Stimulated activated CD4-positive, alpha-beta T cell treated with anti-CD3 and anti-CD28 coated beads, Interleukin-15, amount 100 ng/mL, for 48 hours (primary cell): ENCODE measurements at places on chromosomes 2 and 18.

DNA sequence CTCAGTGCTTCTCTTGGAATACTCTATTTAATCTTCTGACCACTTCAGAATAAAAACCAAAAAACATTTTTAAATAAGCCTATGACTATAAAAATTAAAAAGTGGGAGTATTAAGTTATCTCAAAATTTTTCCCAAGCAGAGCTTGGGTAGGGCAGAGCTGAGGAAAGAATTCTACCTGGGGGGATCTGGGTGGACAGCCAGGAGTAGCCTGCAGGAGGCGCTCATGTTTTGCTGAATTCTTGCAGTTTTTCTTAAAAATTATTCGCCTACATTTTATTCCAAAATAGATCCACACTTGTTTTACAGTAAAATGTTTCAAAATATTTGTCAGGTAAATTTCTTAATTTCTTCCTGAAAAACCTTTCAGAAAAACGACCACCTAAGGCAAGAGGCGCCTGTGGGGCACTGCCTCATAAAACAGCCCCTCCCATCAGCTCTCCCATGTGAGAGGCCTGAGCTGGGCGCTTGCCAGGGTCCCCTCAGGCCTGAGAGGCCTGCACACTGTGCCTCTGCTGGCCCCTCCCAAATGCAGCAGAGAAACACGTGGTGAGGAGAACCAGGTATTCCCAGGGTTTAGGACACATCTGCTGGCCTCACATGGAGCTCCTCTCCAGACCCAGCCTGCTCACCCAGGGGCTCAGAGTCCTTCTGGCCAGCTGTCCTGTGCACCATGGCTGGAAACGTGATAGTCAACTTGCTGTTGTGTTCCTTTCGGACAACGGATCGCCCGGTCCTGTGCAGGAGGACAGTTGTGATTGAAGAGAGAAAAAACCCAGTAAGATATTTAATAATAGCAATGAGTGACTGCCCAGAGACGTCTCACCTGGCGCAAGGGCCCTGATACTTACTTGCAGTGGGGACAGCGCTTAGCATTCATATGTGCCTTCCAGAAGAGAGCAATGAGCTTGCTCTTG is 17.5 kb downstream of the POLR1A start:
- DNase-seq, result no peak

DNA sequence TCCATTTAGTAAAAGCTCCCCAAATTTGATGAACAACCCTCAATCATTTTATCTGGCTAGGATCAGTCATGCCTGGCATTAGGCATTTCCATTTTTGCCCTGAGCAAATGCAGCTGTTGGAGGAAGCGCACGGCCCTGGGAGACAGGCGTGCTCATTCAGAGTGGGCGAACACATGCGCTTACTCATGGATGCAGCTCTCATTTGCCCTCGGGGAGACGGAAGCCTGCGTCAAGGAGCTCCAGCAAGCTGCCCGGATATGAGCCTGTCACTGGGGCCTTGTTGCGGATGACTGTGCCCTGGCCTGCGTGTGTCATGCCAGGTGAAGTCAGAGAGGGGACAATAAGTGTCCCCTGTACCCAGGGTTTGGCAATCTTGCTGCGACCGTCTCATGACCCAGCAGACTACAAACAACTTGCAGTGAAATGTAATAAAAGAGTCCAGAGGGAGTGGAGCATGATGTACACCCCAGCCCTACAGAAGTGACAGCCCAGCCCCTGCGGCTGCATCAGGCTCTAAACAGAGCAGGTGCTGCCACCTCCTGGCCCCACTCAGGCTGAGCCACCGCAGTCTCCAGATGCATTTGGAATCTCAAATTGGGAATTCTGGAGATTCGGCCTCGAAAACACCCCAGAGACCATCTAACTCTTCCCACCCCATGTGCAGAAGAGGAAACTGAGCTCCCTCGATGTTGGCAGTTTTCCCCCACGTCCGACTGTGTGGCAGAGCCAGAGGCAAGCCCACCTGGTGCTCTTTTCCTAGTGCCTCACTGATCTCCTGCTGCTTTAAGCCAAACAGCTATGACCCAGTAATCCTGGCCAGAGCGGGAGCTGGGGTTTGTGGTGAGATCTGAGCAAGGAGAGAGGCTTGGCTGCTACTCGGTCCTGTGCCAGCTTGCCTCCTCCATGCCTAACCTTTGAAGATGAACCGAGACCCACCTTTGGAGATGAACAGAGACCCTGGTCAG is 105.0 kb upstream of the ALK start:
- DNase-seq, result no peak

DNA sequence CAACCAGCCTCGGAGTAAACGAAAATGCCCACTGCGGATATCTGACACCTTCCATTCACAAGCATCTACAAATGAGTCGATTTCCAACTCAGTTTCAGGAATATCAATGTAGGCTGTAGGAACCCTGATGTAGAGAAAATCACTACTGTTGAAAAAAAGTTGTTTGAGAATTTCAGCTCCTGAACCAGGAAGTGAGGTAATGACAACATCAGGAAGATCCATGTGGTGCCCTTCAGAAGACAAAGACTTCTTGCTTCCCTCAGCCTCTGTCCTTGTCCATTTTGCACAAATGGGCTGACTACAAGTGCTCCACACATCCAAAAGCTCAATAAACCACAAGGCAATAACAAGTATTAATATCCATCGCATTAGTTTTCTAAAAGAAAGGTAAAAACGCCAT is 4.7 kb downstream of the DSEL start:
- DNase-seq, result no peak

DNA sequence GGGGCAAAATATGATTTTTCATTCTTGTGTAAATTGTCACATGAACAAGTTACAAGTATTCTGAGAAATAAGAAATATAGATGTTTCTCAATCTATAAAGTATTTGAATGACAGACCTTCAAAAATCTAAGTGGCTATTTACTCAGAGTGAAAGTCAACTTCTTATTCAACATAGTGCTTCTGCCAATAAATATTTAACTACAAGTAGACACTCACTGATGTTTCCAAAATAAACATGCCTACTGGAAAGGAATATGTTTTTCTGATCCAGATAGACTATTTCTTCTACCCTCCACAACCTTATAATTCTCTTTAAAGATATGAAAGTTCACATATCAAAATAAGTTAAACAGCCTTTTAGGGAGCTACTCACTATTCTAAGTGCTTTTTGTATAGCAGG is 296.3 kb downstream of the DSC3 start:
- DNase-seq, result no peak

DNA sequence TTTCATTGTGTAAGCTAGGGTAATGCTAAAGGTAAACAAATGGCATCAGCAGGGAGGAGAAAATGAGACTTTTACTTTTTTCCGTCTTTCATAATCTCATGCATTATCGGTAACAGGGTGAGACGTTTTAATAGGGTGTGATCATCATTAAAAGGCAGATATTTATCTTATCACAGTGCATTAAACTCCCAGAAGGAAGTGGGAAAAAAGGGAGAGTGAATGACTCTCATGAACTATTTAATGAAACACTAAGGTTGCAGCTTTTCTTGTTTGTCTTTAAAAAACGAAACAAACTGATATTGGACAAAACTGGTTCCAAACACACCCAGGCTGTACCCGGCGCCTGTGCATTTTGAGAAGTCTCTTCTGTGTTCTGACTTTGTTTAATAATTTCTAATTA is 1936.8 kb upstream of the PIK3C3 start:
- DNase-seq, result no peak

DNA sequence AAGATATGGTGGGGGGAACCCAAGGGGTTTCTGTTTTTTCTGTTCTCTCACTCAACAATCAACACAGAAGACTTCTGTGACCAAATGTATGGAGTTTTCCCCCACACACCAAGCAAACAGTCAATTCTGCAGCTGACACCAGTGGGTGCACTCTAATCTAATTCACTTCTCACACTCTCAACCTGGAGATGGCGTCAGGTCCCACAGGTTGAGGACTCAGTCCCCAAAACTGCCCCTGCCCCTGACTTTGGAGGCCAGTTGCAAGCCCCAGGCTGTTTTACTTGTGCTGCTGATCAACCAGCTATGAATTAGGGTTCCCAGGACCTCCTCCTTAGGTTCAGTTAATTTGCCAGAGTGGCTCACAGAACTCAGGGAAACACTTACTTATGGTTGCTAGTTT is 6.2 kb downstream of the RNU2-63P start:
- no peak for DNase-seq

GRCh38 chr2:194003911-194004310 is 1653.1 kb upstream of the SLC39A10 start:
- DNase-seq, result no peak

GRCh38 chr2:200320344-200320743 is 13.9 kb downstream of the SPATS2L start:
- no peak for DNase-seq

DNA sequence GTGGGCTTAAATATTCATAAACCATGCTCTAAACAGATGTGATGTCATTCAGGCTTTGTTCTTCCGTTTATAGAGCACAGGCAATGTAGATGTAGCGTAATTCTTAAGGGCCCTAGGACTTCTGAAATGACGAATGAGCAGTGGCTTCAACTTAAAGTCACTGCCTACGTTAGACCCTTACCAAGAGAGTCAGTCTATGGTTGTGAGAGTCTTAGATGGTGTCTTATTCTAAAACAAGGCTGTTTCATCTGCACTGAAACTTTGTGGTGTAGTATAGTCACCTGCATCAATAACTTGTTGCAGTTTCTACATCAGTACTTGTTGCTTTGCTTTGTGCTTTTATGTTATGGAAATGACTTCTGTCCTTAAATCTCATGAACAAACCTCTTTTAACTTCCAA is 56.0 kb downstream of the PIK3C3 start:
- DNase-seq, result no peak

GRCh38 chr2:188466761-188467160 is 175.1 kb downstream of the GULP1 start:
- no peak for DNase-seq

- no peak for DNase-seq
Measured at GRCh38 chr18:59980188-59980637, 80.4 kb downstream of the PMAIP1 start.

DNA sequence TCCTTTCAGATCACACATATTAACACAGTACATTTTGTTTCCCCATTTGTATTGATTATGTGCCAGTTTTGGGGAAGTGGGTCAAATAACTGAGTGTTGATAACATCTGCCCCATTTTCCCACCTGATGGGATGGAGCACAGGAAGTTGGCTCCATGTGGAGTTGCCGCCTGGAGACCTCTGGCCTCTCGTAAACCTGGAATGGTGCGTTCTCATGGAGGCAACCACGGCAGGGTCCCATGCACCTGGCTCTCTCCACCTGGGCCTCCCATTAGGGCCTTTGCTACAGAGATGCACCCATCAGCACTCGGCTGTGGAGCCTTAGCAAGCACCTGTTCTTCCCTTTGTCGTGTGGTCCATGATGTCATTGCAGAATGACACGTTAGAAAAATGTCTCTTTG is 130.6 kb downstream of the MBP start:
- no peak for DNase-seq

DNA sequence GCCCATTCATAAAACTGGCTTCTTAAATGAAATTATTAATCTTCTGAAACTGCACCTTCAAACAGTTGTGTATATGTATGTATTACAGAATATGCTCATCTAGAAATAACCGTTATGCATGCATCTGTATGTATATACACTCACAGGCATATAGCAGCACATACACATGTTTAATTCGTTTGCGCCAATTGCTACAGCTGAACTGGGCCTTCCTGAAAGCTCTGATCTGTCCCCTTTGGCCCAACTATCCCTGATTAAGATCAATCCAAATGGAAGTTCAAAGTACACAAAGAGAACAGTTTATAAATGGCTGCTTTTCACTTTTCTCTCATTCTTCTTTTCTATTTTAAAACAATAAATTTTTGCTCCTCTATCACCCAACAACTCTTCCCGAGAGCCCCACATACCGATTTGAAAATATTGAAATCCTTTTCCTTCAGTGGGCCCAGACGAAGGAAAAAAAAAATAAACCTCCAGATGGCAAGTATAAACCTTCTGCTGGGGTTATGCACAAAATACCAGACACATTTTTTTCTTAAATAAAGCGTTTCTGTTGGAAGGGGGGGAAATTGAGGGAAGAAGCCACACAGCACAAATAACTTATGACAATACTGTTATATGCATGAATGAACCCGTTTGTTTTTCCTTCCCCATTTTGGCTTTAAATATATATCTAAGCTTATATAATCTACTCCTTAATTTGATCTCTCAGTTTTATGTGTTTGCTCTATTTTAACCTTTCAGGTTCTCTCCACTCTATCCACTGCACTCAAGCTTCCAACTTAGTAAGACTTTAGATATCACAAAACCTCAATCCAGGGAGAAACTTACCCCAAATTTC is 267.3 kb downstream of the TCF4 start:
- DNase-seq, result no peak

GRCh38 chr2:62725712-62726055 is 20.2 kb downstream of the EHBP1 start:
- DNase-seq, result no peak

GRCh38 chr18:6211174-6211504 is 203.6 kb downstream of the L3MBTL4 start:
- no peak for DNase-seq

- DNase-seq, result no peak
Measured at GRCh38 chr2:52431352-52431760, 1336.2 kb upstream of the CHAC2 start.

- DNase-seq, result no peak
Measured at GRCh38 chr2:62467475-62468321, 38.3 kb downstream of the TMEM17 start.

GRCh38 chr2:224969095-224969494 is 73.2 kb downstream of the DOCK10 start:
- no peak for DNase-seq

- no peak for DNase-seq
Measured at GRCh38 chr2:218010140-218010983, 7.6 kb upstream of the TNS1 start.

- no peak for DNase-seq
Measured at GRCh38 chr2:1675633-1676032, 68.7 kb downstream of the PXDN start.

DNA sequence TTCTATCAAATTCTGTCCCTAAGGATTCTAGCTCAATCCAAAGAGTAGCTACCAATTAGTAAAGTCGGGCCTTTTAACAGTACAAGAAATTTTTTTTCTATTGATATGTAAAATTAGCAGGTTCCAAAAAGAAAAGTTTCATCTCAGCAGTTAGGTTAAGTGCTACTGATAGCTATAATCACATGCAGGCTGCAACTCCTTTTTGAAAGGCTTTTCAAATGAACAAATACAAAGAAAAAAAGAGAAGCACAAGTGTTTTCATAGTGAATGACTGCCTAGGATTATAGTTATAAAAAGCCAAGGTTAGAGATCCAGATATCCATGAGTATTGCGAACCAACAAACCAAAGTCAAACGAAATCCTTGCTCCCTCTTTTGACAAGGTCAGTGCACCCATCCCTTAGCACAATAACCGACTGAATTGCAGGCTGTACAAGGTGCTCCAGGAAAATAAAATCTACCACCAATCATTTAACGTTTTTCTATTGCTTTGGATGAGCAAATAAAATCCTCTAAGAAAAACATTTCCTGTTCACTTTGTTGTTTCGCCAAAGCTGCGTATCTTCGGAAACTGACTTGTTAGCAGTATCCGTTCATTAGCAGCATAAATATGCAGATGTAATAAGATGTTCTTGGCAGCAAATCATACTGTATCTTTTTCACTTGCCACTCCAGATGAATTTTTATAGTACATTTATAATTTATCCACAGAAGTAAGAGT is 100.2 kb downstream of the SRBD1 start:
- DNase-seq, result no peak
